Smooth muscle cell of bladder (primary cell): ENCODE measurements at places on chromosomes 2 and 18. TPM values are rescaled to one million over a fixed set of nuclear protein-coding genes. Genes with fewer than 3 reads are reported as not detected.

Gene LYPD6B
- 0.18 and 2.0 TPM in 2 replicates for total RNA-seq

Gene TMEM37
- total RNA-seq = 0.37 and 0.57 TPM in 2 replicates

Gene ZNF385B
- total RNA-seq = 0.09 TPM in 1 of 2 replicates, not detected in the other

Gene AQP12A
- not detected in 2 replicates for total RNA-seq

Gene VWC2L
- under 0.01 TPM in 1 of 2 replicates, not detected in the other for total RNA-seq

Gene MC4R
- total RNA-seq = not detected in 2 replicates

Gene RAB6C
- not detected in 2 replicates for total RNA-seq

Gene DNER
- 0.43 and 0.83 TPM in 2 replicates for total RNA-seq

Gene NT5DC4
- not detected in 2 replicates for total RNA-seq

Gene CERS6
- 4.1 and 5.0 TPM in 2 replicates for total RNA-seq

Gene PDE1A
- 27.2 and 42.4 TPM in 2 replicates for total RNA-seq

Gene DNAH6
- total RNA-seq = 0.09 and 0.14 TPM in 2 replicates

Gene PPM1G
- 63.6 and 67.7 TPM in 2 replicates for total RNA-seq

Gene SCYGR4
- 0.09 TPM in 1 of 2 replicates, not detected in the other for total RNA-seq

Gene ITGB1BP1
- total RNA-seq = 33.7 and 56.9 TPM in 2 replicates

Gene OSBPL6
- 1.1 and 1.4 TPM in 2 replicates for total RNA-seq

Gene CRYGD
- not detected in 2 replicates for total RNA-seq

Gene PROKR1
- not detected in 2 replicates for total RNA-seq

Gene ADAM23
- total RNA-seq = 6.3 and 8.2 TPM in 2 replicates

Gene SAG
- not detected in 2 replicates for total RNA-seq

Gene MDH1B
- total RNA-seq = 1.4 and 2.0 TPM in 2 replicates

Gene ALLC
- not detected in 2 replicates for total RNA-seq

Gene GNLY
- not detected in 2 replicates for total RNA-seq

Gene KCNG3
- total RNA-seq = under 0.01 TPM in 1 of 2 replicates, not detected in the other

Gene CAPN14
- under 0.01 and 0.09 TPM in 2 replicates for total RNA-seq

Gene CCDC68
- 6.9 and 27.0 TPM in 2 replicates for total RNA-seq

Gene MOGAT1
- not detected in 2 replicates for total RNA-seq

Gene NFU1
- total RNA-seq = 46.7 and 46.9 TPM in 2 replicates

Gene GALR1
- total RNA-seq = not detected in 2 replicates

Gene GPBAR1
- 0.14 and 0.37 TPM in 2 replicates for total RNA-seq

Gene TMEM178A
- total RNA-seq = 1.3 and 1.7 TPM in 2 replicates

Gene AFF3
- 0.28 and 0.71 TPM in 2 replicates for total RNA-seq

Gene FBLN7
- 0.57 and 0.74 TPM in 2 replicates for total RNA-seq

Gene CENPO
- total RNA-seq = 4.1 TPM in 2 replicates

Gene SCN7A
- 0.09 and 0.14 TPM in 2 replicates for total RNA-seq

Gene E2F6
- 7.8 and 9.0 TPM in 2 replicates for total RNA-seq

Gene LOXHD1
- total RNA-seq = under 0.01 TPM in 1 of 2 replicates, not detected in the other

Gene CPO
- 0.09 TPM in 1 of 2 replicates, not detected in the other for total RNA-seq

Gene ATP8B1
- total RNA-seq = 8.2 and 18.6 TPM in 2 replicates

Gene NPAS2
- 4.8 and 5.8 TPM in 2 replicates for total RNA-seq

Gene SIX3
- not detected in 2 replicates for total RNA-seq

Gene IL36B
- not detected in 2 replicates for total RNA-seq

Gene IL1RL1
- 0.14 and 0.18 TPM in 2 replicates for total RNA-seq
